Stimulated activated CD4-positive, alpha-beta T cell treated with anti-CD3 and anti-CD28 coated beads, Interleukin-1b, Interleukin-23, amount 100 ng/mL, for 1 hour (primary cell): ENCODE measurements at places on chromosomes 3 and 15.

- DNase-seq: no peak
Observed at GRCh38 chr3:179182902-179183301, 34.7 kb downstream of the PIK3CA start.

GRCh38 chr3:23709987-23710386 is 95.8 kb upstream of the UBE2E1 start:
- DNase-seq: no peak

DNA sequence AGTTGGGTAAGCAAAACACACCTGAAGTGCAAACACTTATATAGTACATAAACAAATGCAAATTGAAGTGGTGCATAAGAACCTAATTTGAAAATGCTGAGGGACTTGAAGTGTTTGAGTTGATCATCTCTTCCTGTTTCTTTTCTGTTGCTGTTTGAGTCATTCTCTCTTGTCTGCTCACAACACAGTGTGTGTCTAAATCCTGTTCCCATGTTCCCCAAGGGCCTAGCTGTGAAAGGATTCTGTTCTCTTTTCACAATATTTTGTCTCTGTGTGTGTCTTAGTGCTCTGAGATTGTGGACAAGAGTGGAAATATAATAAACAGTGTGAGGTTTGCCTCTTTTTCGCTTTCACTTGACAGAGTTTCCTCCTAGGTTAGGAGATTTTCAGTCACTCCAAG is 6.1 kb downstream of the CD96 start:
- no peak for DNase-seq

DNA sequence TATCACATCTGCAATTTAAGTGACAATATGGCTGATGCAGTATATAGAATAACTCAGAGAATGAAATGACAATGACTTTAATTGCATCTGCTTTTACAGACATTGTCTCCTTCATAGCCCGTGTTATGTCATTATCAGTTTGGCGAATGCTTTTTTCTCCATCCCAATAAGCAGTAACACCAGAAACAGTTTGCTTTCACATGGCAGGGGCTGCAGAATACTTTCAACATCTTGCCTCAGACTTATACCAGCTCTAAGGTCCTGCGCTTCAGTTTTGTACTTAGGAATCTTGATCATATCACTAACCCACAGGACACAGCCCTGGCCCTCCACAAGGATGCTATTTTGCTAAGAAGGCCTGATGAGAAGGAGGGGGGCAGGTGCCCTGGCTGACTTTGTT is 49.9 kb upstream of the SPESP1 start:
- no peak for DNase-seq

- DNase-seq: no peak
Observed at GRCh38 chr15:96327155-96327741, 3.3 kb upstream of the NR2F2 start.

GRCh38 chr15:57634290-57634689 is 42.6 kb downstream of the MYZAP start:
- DNase-seq: no peak

GRCh38 chr3:30167541-30168011 is 438.8 kb upstream of the TGFBR2 start:
- no peak for DNase-seq

GRCh38 chr15:44489464-44489863 is 47.5 kb upstream of the EIF3J start:
- DNase-seq: no peak

DNA sequence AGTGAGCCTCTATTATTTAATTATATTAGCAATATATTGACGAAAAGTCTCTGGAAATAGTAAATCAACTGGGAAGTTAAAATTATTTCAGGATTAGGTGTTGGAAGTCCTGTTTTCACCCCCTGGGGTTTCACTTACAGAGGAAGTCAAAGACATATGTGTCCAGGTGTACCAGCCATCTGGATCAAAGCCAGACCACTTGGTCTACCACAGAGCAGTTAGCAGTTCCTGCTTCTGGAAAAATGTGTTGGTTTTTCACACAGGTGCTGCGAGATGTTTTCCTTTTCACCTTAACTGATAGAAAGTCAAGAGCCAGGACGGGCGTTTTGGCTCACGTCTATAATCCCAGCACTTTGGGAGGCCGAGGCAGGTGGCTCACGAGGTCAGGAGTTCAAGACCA is 13.1 kb downstream of the MME start:
- no peak for DNase-seq

DNA sequence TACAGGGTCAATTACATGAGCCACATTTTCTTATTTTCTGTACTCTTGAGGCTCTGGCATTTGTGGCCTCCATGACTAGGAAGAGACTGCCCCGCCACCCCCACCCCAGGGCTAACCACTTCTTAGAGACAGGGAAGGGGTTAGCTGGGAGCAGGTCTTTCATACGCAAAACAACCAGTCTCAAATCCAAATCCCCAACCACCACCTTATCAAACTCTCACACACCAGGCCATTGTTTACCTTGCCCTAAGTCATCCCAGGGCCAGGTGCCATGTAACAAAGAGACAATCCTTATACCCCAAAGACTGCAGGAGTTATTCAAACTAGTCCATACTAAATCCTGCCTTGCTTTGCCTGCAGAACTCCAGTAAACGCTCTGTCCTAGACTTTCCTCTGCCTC is 77.8 kb downstream of the B3GNT5 start:
- DNase-seq: no peak

GRCh38 chr15:72835294-72835890 is 51.8 kb upstream of the ADPGK start:
- no peak for DNase-seq

DNA sequence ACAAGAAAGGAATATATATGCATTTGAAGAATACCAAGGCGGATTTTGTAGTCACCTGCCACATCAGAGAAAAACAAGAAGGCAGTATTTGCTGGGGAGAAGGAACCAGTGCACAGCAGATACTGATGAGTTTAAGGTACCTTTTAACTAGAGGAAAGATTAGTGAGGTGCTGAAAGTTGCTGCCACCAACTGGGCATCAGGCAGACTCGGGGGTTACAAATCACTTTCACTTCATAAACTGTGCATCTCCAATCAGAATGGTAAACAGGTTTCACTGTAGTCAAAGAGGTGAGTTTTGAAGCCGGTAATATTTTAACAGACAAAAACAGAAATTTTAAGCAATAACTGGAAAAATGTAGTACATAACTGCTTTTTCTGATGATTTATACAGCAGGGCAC is 4.1 kb downstream of the FBN1 start:
- no peak for DNase-seq

GRCh38 chr15:73116164-73116563 is 63.9 kb downstream of the NEO1 start:
- DNase-seq: no peak

GRCh38 chr15:51004103-51004551 is 90.6 kb downstream of the TNFAIP8L3 start:
- no peak for DNase-seq

GRCh38 chr3:159513444-159513843 is 475.2 kb upstream of the IL12A start:
- DNase-seq: no peak

DNA sequence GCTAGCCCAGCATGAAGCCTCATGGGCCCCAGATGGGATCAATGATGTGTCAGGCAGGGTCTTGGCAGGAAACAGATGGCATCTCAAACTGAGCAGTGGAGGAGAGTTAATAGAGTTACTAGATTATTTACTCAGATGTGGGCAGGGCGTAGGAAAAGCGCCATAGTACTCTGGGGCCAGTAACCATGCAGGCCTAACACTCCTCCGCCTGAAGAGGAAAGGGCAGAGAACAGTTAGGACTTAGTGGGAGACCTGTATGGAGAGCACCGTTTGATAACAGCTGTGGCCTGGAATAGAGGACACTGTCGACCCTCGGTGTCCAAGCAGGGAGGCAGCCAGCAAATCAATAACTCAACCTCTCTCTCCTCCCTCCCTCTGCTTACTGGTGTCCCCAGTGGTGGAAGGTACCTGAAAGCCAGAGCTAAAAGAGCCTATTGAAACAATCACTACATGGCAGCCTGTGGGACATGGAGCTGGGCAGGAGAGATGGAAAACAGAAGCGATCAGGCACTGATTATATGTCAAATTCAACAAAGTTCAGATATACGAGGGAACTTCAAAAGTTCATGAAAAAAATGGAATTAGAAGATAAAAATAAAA is 111.4 kb upstream of the CCNL1 start:
- no peak for DNase-seq

GRCh38 chr3:195809291-195809785 is 2.4 kb downstream of the MUC4 start:
- DNase-seq: no peak

DNA sequence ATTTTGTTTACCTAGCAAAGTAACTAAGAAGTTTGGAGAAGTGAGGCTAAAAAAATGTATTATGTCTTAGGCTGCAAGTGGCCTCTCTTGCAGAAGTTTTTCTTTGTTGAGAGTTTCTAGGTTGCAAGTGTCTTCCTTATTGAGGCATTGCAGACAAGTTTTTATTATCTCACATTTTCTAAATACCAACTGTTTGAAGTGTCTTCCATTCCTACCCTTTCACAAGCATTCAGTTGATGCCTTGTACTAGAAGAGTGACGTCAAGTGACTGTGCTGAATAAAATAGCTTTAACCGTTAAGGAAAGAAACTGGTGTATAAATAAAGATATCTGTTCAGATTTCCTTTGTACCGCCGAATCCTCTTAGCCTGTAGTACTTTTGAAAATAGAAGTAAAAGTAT is 123.3 kb downstream of the ALCAM start:
- DNase-seq: no peak

DNA sequence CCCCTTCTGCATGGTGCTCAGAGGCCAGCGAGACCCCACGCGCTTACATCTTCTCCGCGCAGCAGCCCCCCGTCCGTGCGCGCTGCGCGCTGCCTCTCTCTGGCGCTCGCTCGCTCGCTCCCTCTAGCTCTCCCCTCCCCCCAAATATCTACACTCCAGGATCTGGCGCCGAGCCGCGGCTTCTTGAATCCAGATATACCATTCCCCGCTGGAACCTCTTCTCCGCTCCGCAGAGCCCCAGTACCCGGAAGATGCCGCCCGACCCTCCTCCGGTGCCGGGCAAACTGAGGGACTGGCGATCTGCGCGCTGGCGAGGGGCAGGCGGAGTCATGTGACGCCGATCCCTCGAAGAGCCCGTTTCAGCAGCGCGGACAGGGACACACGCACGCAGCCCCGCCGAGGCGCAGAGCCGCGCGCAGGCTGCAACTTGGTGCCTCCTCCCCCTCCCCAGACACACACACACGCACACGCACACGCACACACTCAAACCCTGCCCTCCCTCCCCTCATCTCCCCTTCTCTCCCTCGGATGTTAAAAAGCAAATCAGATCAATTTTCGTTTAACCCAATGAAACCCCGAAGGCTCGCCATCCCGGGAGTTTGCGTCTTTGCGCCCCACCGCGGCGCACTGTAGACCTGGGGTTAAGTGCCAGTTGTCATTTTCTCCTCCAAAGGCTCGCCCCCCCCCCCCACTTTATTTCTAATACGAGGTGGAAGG is at the start of gene RASGRF1:
RASGRF1 (minus strand) TSS at position 294 of the 717 bp plus-strand sequence; CDS start at position 12, 282 bp downstream.
- no peak for DNase-seq

GRCh38 chr3:146134348-146135117 is 26.5 kb downstream of the PLOD2 start:
- no peak for DNase-seq

DNA sequence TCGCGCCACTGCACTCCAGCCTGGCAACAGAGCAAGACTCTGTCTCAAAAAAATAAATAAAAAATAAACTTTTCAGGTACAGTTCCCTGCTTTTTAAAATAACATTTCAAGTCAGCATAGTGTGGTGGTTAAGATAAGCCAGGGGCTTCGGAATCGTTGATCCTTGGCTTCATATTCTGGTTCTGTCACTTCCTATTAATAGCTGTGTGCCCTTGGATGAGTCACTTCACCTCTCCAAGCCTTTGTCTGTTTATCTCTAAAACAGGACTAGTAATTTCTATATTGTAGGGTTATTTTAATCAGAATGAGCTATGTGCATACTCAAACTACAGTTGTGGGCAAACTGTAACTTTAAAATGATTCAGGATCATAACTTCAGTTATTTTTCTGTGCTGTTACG is 53.8 kb upstream of the SENP5 start:
- no peak for DNase-seq

DNA sequence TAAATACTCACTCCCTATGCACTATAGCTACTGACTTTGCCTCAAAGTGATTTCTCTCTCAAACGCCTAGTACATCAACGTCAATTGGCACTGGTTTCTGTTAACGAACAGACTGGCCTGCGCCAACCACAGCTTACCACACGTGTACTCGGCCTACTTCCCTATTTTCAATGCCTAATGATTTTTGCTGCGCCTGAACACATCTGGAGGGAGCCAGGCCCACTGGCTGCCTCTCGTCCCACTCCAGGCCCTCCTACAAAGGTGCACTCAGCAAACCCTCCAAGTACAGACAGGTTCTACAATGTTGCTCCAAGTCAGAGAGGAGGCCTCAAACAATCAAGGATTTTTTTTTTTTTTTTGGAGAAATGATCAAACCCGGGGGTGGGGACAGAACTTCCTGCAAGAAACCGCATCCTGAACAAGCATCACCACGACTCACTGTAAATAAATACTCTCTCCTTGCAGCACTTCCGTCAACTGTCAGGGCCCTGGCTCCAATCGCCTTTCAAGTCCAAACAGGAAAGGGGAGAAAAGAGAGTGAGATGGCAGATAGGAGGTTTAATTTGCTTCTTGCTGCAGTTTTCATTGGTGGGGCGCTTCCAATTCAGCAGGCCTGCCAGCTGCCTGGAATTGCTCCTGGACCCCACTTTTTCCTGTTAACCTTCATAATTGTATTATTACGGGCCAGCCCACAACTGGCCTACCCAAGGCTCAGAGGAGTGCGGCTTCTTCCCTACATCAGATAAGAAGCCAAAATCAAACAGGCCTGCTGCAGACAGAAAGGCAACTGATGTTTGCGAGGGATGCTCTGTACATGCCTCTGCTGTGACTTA is 139.3 kb downstream of the FOXP1 start:
- peak; percentile 35 for DNase-seq

- no peak for DNase-seq
Observed at GRCh38 chr3:63076357-63076756, 201.1 kb upstream of the CADPS start.

DNA sequence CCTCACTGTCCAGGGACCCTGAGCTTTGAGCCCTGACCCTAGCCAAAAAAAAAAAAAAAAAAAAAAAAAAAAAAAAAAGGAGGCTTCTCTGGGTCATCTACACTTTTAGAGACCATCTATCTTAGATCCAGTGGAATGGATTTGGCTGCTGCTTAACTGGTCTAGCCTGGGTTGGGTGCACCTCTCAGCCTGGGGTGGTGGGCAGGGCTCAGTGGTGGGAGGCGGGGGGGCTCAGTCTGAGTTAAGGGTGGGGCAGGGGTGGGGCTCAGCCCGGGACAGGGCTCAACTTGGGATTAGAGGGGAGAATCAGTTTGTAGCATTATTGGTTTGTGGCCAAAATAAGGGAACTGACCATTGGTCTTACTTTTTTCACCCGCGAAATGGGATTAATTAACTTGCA is 139.2 kb downstream of the TPRA1 start:
- DNase-seq: no peak

DNA sequence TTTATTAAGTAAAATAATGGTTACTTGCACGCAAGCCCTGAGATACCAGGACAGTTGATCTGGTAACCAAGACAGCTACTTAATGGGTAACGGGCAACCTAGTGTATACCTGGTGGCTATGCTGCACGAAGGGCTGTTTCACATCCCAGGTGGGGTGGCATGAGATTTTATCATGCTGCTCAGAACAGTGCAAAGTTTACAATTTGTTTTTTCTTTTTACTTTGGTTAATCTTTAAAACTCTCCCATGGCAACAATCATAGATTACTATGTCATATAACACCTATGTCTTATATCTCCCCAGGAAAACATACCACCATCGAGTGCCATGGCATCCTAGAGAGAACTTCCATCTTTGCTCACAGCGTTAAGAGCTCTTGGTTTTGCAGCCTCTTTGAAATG is 32.2 kb upstream of the SLC28A1 start:
- DNase-seq: no peak
